Stimulated activated CD4-positive, alpha-beta T cell treated with anti-CD3 and anti-CD28 coated beads, Interleukin-1b, Interleukin-23, amount 100 ng/mL, for 24 hours (primary cell): ENCODE measurements at places on chromosomes 7 and 10.

DNA sequence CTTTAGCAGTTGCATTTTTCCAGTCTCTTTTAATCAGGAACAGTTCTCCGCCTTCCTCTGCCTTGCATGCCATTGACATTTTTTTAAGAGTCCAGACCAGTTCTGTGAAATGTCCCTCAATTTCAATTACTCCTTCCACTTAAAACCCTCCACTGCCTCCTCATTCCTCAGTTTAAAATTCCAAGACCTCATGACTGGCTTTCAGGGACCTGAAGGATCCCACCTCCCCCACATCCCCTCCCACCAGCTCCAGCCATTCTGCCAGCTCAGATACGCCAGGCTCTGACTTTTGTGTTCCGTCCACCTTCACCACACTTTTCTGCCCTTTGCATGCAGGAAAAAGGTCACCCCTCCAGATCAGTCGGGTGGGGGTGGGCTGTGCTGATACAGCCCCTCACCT, 8.7 kb downstream of the TNRC18 start:
- no peak for DNase-seq

DNA sequence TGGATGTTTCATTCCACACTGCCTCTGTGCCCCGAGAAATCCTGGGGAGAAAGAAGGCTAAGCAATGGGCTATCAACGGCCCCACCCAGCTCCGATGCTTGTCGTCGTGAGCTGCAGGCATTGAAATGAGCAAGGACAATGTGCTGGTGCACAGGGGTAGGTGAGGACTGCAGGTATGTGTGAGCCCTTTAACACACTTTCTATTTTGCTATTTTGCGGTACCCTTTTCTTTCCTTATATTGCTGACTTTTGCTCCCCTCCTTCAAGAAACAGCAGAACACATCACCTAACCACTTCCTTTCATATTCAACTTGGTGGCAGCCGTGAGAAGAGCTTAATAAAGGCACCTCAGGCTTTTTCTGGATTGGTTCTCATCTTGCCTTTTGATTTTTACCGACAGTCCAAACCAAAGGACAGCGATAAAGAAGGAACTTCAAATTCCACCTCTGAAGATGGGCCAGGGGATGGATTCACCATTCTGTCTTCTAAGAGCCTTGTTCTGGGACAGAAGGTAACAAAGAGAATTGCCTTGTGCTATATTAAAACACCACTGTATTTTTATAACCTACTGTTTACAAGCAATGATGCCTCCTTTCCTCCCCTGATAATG, 39.2 kb downstream of the AIFM2 start:
- no peak for DNase-seq

GRCh38 chr10:45653454-45653853, 19.1 kb downstream of the ZFAND4 start:
- DNase-seq = no peak

DNA sequence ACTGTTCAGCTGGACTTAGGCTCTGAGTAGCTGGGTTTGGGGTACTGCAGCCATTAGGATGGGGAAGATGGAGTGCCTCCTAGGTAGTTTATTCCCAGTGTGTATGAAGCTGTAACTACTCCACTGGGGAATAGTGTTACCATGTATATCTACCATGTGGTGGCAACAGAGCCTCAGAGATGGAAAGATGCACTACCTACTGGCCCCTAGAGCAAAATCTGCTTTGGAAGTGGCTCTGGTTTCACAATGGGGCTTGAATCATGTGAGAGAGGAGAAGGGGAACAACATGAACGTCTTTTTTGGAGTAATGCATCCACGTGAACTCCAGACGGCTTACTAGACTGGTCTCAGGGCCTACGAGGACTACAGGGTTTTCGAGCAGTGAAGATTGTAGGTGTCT, 167.3 kb downstream of the CALCR start:
- no peak for DNase-seq

- no peak for DNase-seq
Measured at GRCh38 chr10:35783305-35783838, 141.3 kb upstream of the FZD8 start.

- no peak for DNase-seq
Measured at GRCh38 chr7:20788420-20788990, 1.8 kb upstream of the SP8 start.

DNA sequence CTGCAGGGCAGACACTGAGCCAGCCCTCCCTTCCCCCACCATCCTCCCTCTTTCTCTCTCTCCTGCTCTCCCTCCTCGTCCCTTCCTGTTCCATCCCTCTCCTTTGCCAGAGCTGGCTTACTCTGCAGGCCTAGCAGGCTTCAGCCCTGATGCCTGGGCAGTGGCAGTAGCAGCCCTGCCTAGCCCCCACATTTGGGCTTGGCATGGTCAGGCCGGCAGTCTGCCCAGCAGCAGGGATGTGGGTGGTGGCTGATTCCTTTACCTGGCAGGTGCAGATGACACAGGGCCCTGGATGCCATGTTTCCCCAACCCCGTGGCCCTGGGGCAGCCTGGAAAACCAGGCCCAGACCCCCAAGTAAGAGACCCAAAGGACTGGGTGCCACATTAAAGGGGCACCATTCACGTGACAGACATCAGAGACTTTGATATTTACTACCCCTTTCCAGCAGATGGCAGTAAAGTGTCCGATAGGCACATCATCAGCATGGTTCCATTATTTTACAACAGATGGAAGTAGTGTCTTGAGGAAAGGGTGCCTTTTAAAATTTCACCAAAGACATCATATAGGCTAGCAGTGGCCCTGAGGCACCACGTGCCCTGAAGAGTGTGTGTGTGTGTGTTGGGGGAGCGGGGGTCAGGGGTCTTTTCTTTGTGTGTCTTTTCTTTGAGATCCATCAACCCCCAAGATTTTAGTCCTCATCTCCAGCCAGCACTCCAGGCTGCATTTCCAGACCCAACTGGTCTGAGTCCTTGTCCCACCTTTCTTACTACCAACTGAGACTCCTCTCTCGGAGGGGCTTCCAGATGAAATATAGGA, 5.9 kb downstream of the KCP start:
- no peak for DNase-seq

GRCh38 chr10:89374713-89375141, 3.1 kb upstream of the IFIT1B start:
- no peak for DNase-seq

DNA sequence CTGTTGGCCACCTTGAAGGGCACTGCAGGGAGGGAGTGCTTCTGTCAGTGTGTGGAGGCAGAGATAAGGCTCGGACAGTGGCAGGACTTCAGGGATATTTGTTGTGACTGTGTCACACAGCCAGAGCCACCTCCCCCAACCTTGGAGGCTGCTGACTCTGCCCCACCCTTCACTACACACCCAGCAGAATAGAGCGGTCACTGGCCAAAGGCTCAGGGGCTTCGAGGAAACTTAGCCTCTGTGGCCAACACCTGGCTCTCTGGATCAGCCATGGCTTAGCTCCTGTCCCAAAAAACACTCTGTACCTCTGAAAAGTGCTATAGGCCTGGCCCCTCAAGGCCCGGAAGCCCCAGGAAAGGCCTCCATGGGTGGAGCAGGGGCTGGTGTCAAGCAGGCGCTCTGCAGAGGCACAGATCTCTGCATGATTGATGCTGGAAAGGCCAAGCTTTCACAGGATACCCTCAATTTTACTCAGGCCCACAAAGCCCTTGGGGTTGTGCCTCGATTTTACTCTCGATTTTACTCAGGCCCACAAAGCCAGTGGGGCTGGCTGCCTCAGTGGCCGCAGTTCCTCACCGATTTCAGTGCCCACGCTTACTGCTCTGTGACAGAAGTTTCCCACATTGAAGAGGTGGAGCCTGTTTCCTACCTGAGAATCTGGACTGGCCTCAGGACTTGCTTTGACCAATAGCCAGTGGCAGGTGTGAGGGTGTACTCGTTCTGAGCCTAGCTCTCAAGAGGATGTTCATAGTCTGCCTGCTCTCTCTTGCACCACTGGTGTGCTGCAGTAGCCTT, 113.2 kb upstream of the GPR26 start:
- DNase-seq = no peak

DNA sequence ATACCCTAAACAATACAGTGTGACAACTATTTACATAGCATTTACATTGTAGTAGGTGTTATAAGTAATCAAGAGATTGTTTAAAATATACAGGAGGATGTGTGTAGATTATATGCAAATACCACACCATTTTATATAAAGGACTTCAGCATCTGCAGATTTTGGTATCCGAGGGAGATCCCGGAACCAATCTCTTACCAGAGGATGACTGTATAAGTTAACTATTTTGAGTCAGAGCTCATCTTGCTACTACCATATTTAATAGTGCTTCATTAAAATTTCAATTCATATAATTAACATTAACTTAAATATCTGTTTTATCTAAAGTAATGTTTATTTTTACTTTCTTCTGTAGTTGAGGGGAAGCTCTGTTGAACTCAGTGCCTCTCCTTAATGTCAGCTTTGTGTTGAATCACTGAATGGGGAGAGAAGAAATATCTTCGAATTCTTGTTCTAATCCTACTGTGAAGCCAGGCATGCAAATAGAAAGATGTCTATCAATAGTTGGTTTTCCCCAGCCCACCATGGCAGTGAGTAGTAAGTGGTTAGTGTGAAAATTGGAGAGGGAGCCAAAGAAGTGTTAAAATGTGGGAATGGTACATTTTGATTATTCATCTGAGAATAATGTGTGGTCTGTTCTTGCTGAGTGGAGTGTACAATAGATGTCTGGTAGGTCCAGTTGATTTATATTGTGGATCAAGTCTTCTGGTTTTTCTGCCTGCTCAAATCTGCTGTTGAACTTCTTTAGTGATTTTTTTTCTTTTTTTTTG, 90.1 kb upstream of the CYP26C1 start:
- no peak for DNase-seq

DNA sequence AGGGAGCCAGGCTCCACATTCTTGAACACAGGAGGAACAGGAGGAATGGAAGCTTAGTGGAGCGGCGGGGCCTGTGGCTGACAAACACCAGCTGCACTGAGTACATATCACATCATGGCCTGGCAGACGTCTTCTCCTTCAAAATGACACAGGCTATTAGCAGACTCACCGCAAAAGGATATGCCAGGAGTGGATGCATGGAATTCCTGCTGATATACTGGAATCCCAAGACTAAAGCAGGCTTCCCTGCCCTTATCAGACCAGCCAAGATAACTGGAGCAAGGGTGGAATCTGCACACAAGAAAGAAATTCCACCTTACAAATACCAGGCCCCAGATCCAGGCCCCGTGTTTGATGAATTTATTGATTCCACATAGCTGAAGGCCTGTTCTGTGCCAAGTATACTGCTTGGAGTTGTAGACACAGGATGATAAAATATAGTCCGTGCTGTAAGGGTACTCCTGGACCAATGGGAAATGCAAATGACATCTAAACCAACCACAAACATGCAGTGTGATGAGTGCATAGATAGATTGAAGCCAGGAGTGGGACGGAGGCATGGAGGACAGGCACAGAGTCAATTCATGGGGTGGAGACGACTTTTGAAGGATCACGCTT, 480.5 kb upstream of the ZMIZ1 start:
- DNase-seq = no peak

- DNase-seq = no peak
Measured at GRCh38 chr7:108372618-108373017, 83.6 kb downstream of the NRCAM start.

DNA sequence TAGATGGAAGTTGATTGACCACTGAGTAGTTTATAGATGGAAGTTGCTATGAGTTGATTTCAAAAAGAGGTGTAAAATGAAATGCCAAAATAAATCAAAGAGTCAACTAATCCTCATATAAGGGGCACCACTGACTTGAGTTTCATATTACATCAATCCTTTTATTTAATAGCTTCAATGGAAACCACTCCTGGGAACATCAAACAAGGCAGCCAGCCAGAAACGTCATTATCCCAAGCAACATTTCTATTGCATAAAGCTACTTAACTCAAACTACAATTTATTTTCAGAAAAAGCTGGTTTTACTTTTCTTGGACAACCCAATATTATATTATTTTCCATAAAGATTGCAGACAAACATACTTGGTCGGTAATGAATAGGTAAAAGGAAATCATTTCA, 162.1 kb downstream of the TSPAN12 start:
- DNase-seq = no peak

DNA sequence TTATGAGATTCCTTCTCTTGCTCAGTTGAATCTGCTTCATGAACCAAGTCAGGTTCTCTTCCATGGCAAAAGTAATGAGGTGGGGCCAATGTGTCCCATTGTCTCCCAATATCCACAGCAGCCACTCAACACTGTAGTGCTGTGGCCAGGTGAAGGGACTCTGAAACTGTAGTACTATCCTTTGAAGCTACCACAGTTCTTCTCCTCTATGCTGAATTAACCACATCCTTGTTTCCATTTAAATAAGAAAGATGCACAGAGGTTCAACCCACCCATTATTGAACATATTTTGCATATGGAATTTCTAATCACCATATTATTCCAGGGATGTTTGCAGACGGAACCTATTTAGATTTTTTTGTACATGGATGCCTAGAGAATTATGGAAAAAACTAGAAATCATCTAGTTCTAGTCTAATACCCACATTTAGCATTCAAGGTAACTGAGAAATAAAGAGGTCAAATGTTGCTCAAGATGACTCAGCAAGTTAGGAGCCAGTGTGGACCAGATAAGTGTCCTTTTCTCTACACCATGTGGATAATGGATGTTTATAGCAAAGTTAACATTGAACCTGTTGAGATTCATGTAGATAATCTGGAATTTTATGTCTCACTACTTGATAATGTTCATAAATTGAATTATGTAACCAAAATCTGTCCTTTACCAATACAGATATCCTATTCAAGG, 64.5 kb downstream of the LRRTM3 start:
- DNase-seq = no peak

DNA sequence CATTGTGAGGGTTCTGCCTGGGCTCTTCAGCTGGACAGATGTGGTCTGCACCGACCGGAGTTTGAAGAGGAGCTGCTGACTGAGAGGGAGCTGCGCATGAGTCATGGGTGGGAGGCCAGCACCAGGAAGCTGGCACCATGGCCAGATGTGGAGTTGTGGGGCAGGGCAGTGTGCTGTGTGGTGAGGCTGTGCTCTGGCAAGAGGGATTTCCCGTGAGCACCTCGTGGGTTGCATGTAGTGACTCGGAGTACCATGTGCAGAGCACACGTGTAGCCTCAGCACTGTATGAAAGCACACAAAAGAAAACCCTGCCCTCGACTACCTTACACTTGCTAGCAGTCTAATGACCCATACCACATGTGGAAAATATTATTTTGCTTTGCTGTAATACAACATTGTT, 103.4 kb downstream of the WNT2 start:
- no peak for DNase-seq

- no peak for DNase-seq
Measured at GRCh38 chr7:129098409-129099084, 43.6 kb upstream of the TNPO3 start.

GRCh38 chr7:147670759-147671158, 919.8 kb upstream of the C7orf33 start:
- DNase-seq = no peak
